ENCODE measurements at places on chromosomes 11 and 22. TPM values are rescaled to one million over a fixed set of nuclear protein-coding genes. Genes with fewer than 3 reads are reported as not detected.

DNA sequence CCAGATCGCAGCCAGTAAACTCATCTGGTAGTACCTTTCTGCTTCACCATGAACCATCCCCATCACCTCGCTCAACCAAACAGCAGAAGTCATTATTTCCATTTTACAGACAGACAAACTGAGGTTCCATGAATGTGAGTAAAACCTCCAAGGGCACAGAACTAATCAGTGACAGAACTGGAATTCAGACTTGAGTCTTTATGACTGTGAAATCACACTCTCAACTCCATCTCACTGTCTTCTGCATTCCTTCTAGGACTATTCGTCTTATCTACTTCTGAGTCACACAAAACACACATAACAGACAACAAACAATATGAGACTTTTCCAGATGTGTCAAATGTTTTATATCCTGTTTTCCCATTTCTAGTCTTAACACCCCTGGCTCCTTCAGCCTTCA lies 9.3 kb upstream of the NUP50 start:
- no peak for DNase-seq

GRCh38 chr22:35306350-35306967 lies 6.8 kb downstream of the TOM1 start:
- DNase-seq, result no peak

DNA sequence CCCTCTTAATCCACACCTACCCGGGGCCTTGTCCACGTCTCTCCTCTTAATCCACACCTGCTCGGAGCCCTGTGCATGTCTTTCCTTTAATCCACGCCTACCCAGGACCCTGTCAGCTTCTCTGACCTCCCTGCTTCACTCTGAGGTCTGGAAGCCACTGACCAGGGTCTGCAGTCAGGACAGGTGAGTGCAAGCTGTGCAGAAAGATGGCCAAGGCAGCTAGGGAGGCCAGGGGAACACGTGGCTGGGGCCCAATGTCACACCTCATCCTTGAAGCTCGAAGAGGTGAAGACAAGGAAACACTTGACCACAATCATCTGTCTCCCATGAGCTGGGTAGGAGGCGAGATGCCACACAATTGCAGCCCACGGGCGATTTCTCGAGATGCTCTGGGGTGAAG lies 1516.9 kb downstream of the BRD1 start:
- no peak for DNase-seq

DNA sequence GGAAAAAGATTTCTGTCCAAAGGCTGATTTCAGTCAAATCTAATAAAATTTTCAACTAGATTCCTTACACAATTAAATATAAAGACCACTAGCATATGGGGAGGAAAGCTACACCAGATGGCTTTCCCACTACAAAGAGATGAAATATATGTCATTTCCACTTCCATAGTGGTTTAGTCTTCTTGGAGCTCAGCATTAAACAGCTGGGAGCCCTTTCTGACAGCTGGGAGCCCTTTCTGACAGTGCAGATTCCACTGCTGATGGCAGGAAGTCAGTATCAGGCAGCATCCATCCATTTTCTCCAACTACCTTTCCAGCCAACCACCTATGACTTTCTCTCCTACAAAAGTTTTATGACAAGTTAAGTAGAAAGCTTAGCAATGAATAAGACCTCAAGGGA lies 177.9 kb downstream of the RRAS2 start:
- DNase-seq, result no peak

RAB3IL1 gene
- polyA plus RNA-seq, result 24.2 TPM

CD3E gene
- polyA plus RNA-seq, result 0.36 TPM

C11orf21 gene
- polyA plus RNA-seq, result 0.99 TPM

- DNase-seq, result no peak
Observed at GRCh38 chr11:71998649-71999310, at the start of gene IL18BP. IL18BP (plus strand) TSS chr11:71998909; CDS start chr11:71999985, 1,076 bp downstream.
